ENCODE measurements at places on chromosomes 11 and 22. TPM values are rescaled to one million over a fixed set of nuclear protein-coding genes. Genes with fewer than 3 reads are reported as not detected.

- H3K27me3 ChIP-seq, result peaks cover 75% of the 10 kb centered on the region
- no peak within 1 kb of the TSS for H3K27ac ChIP-seq
- H3K4me1 ChIP-seq, result peaks cover 7% of the 10 kb centered on the region
- DNase-seq, result no peak
- H3K4me3 ChIP-seq, result no peak within 1 kb of the TSS
Measured at GRCh38 chr22:43891360-43892182, at the start of gene PNPLA5. PNPLA5 (minus strand) TSS chr22:43892013; CDS start chr22:43891880, 133 bp downstream.

DNA sequence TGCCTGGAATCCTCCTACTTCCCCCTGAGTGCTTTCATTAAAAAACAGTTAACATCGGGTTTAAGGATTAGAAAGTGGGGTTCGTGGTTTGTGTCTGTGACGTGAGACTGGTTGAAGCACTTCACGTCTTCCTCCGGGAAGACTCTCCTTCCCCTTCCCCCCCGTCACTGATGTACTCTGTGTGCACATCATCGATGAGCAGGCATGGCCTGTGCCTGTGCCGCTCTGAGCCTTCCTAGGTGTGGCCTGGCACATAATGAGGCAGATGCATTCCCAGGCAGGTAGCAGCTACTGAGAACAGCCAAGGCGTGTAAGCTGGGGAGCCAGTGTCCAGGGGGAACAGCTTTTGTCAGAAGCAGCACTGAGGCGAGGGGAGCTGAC is 93.8 kb downstream of the BCR start:
- no peak overlapping the region for H3K4me3 ChIP-seq
- no peak overlapping the region for H3K27ac ChIP-seq
- H3K4me1 ChIP-seq, result peaks cover 13% of the 10 kb centered on the region
- H3K36me3 ChIP-seq, result peaks cover 90% of the 10 kb centered on the region
- no peak for DNase-seq
- H3K27me3 ChIP-seq, result no peaks in the 10 kb centered on the region

- H3K36me3 ChIP-seq, result no peaks in the 10 kb centered on the region
- no peak overlapping the region for H3K27ac ChIP-seq
- DNase-seq, result no peak
- H3K27me3 ChIP-seq, result peaks cover 35% of the 10 kb centered on the region
- H3K4me1 ChIP-seq, result no peaks in the 10 kb centered on the region
- H3K4me3 ChIP-seq, result no peak overlapping the region
Measured at GRCh38 chr22:36726007-36726380, 22.4 kb upstream of the CACNG2 start.

GRCh38 chr11:131737357-131737756 is 366.9 kb downstream of the NTM start:
- no peaks in the 10 kb centered on the region for H3K4me1 ChIP-seq
- no peak overlapping the region for H3K27ac ChIP-seq
- no peak overlapping the region for H3K4me3 ChIP-seq
- H3K27me3 ChIP-seq, result no peaks in the 10 kb centered on the region
- no peak for DNase-seq

DNA sequence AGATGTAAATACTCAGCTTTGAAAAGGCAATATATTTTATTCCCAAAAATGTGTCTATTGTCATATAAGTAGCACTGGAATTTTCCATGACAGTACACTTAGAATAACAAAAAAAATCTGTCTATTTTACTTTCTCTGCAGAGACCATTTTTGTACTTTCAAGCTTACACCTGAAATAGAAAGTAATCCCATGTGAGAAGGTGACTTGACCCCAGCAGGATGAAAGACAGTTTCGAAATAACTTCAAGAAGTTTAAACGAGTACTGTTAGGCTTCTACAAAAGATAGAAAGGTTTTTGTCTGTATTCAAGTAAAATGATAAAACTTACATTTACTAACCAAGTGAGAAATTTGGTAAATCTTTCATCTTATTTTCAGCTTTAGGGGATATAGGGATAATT is 259.9 kb upstream of the CTSC start:
- no peaks in the 10 kb centered on the region for H3K36me3 ChIP-seq
- H3K4me3 ChIP-seq, result no peak overlapping the region
- no peaks in the 10 kb centered on the region for H3K27me3 ChIP-seq
- H3K4me1 ChIP-seq, result no peaks in the 10 kb centered on the region
- no peak overlapping the region for H3K27ac ChIP-seq

DNA sequence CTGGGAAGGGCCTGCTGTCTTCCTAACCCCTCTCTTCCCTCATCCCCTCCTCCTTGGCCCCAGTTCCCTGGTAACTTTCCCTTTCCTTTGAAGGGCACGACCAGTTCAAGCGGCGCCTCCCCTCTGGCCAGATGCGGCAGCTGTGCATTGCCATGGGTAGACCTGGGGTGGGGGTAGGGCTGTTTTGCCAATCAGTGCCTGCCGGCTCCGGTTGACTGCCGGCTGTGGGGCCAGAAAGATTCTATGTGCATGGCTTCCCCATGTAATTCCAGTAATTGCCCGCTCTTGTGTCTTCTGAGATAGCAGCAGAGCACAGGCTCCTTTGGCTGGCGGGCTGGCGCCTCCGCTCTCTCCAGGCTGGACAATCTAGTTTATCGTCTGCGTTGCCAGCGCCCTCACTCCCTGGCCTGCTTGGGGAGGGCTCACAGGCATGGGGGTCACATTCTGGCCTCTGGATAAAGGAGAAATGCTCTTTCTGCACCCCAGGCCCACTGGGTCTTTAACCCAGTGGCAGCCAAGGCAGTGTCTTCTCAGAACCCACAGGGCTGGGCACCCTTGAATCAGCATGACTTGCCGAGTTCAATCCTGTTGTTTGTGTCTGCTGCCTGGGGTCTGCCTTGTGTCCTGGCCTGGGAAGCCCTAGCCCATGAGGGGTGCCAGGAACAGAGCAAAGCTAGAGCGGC is 9.4 kb downstream of the SIDT2 start:
- peak overlapping the region; percentile 6 for H3K4me3 ChIP-seq
- peak; percentile 45 for DNase-seq
- peaks cover 78% of the 10 kb centered on the region for H3K36me3 ChIP-seq

- H3K4me1 ChIP-seq, result no peaks in the 10 kb centered on the region
- no peaks in the 10 kb centered on the region for H3K27me3 ChIP-seq
- no peak overlapping the region for H3K4me3 ChIP-seq
- DNase-seq, result no peak
- no peak overlapping the region for H3K27ac ChIP-seq
- H3K36me3 ChIP-seq, result no peaks in the 10 kb centered on the region
Measured at GRCh38 chr11:42972741-42973140, 339.1 kb upstream of the API5 start.

DNA sequence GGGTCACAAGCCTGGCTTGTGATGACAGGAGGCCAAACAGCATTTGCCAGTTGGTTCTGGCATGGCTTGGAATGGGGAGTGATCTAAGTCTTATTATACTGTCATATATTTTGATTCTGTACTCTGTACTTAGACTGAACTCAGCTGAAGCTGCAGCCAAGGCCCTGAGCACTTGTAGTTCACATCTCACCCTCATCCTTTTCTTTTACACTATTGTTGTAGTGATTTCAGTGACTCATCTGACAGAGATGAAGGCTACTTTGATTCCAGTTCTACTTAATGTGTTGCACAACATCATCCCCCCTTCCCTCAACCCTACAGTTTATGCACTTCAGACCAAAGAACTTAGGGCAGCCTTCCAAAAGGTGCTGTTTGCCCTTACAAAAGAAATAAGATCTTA is 843 bp downstream of the OR56B1 start:
- no peak overlapping the region for H3K4me3 ChIP-seq
- H3K36me3 ChIP-seq, result no peaks in the 10 kb centered on the region
- no peak for DNase-seq
- H3K27me3 ChIP-seq, result no peaks in the 10 kb centered on the region
- no peak overlapping the region for H3K27ac ChIP-seq
- H3K4me1 ChIP-seq, result no peaks in the 10 kb centered on the region

DNA sequence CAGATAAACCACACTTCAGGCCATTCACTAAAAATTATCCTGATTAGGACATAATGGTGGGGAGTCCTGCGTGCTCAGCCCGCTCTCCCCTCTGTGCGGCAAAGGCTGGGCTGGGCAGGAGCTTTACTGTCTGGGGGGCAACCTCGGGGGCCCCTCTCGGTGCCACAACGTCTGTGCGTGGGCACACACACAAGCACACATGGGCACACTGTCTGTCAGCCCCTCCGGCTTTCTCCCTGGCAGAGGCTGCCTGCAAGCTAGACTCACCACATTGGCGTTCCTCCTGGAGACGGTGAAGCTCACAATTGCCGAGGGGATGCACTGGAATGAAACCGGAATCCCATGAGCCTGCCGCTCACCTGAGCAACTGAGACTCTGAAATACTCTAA is 5.2 kb downstream of the MLC1 start:
- no peak for DNase-seq
- H3K4me1 ChIP-seq, result no peaks in the 10 kb centered on the region
- peaks cover 27% of the 10 kb centered on the region for H3K27me3 ChIP-seq
- no peak overlapping the region for H3K27ac ChIP-seq

- H3K4me3 ChIP-seq, result no peak overlapping the region
- no peak for DNase-seq
- H3K27ac ChIP-seq, result no peak overlapping the region
Measured at GRCh38 chr11:33860926-33861325, 30.9 kb downstream of the LMO2 start.

The GAL3ST3 gene
- not detected for total RNA-seq

The OR4A16 gene
- not detected for total RNA-seq

The CARD18 gene
- total RNA-seq, result not detected

The DEFB131B gene
- total RNA-seq, result not detected
